ELF-1 (cell line): ENCODE measurements at places on chromosomes 5 and 9.

GRCh38 chr9:93461821-93462220, 8.4 kb upstream of the FAM120AOS start:
- no peak for DNase-seq

DNA sequence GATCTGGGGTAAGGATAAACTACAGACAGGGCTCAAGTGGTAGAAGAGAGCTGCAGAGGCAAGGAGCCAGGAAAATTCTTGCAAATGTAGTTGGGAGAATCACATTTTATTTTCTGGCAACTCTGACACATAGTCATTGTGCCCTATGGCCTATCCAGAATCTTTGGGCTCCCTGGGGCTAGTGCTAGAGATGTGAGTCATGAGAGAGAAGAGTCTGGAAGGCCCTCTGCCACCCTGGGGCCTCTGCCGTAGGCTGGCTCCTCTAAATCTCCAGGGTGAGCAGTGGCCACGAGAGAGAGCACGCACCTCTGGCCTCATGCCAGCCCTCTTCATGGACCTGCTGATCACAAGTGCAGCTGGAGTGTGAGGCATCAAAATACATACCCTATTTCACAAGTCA, 74.3 kb upstream of the SSBP2 start:
- no peak for DNase-seq

- no peak for DNase-seq
Observed at GRCh38 chr5:68347536-68347935, 132.0 kb downstream of the PIK3R1 start.

- DNase-seq, result no peak
Observed at GRCh38 chr5:133225671-133226152, 173.9 kb downstream of the HSPA4 start.

DNA sequence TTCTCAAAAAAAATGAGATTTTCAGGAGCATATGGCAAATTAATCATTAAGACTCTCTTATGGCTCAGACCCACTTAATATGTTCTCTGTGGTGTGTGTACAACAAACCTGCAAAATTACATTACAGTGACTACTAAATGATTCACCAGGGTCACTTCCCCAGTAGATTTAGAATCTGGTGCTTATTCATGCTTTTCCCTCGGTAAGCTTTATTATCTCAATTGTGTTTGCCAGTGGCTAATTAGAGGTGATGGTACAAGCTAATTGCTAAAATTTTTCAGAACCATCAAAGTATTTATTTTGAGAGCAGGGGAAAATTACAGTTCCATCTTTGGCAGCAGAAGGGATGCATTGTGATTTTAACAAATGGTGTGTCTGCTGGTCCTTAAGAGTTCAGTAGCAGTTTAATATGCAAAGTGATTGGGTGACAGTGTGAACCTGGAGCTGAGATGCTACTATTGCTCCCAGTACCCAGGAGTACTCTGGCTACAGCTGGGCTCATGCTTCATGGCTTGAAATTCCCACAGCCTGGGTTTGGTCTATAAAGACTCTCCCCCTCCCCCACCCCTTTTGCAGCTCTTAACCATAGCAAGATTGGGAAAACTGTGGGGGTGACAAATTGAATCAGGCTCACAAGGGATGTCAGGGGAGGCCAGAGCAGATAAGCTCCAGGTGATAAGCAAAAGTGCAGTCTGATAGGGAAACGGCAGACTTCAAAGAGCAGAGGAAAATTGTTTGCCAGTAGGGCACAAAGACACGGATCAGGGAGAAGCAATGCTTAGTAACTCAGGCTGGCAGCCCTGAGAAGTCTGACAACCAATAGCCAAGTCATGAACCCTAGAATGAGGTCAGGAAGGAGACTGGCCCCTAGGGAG, 92.8 kb upstream of the RAD23B start:
- peak; percentile 27 for DNase-seq

GRCh38 chr9:4495537-4495936, 5.3 kb downstream of the SLC1A1 start:
- no peak for DNase-seq

GRCh38 chr9:133716564-133717112, 21.5 kb downstream of the SARDH start:
- DNase-seq, result no peak

GRCh38 chr5:73909474-73909873, 283.5 kb downstream of the ARHGEF28 start:
- peak; percentile 59 for DNase-seq

DNA sequence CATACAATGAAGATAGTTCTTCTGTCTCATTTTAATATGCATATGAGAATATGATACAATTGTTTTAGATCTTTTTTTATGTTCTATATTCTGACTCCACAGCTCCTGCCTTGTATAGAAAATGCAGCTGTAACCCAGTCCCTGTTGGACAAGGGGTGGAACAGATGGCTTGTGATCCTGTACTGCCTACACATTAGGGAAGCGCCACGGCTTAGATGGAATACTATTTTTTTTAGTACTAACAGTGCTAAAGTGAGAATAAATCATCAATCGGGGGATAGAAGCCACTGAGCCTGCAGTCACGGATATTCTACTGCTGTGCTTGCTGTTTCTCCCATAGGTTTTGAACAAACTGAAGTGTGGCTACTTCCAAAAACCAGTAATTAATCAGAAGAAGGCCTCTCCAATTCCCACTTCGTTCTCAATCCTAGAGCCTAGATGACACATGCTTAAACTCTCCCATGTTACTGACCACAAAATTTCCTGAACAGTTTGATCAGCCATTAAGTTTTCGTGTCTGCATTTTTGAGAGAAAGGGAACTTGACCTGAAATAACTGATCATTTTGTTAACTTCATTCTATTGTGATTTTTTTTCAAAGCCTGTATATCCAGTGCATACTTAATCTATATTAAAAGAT, 150.3 kb downstream of the CDH18 start:
- DNase-seq, result no peak

- no peak for DNase-seq
Observed at GRCh38 chr5:56761151-56761885, 54.0 kb upstream of the MAP3K1 start.

GRCh38 chr5:57576317-57576716, 93.7 kb upstream of the ACTBL2 start:
- DNase-seq, result no peak

DNA sequence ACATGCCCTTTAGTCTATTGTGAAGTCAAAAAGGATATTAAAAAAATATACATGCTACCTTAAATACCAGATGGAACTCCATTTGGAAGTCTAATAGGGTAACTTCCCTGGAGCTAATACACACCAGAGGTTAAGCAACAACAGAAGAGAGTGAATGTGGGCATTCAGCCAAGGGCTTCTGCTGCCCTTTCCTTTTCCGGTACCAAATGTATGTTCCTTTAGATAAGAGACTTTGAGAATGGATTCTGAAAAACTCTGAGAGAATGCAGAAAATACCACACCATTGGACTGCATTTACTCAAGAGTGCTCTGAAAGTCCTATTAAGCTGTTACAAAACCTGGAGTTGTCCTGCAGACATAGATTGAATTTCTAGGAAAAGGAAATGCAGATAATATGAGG, 23.8 kb upstream of the TRPM3 start:
- DNase-seq, result no peak

DNA sequence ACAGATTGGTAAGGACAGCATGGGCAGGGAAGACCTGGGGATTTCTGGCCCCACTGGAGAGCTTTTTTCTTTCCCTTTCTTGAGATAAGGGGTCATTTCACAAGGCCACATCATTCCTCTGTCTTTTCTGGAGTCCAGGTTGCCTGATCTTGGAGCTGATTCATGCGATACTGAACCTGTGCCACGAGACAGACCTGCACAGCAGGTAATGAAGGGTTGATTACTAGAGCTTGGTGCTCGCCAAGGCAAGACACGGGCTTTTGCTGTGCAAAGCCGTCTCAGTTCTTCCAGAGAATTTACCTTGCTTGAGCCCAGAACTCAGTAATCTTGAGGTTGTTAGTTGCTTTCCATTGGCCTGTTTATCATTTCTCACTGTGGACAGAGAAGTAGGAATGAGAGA, 39.2 kb downstream of the NUP188 start:
- DNase-seq, result no peak

DNA sequence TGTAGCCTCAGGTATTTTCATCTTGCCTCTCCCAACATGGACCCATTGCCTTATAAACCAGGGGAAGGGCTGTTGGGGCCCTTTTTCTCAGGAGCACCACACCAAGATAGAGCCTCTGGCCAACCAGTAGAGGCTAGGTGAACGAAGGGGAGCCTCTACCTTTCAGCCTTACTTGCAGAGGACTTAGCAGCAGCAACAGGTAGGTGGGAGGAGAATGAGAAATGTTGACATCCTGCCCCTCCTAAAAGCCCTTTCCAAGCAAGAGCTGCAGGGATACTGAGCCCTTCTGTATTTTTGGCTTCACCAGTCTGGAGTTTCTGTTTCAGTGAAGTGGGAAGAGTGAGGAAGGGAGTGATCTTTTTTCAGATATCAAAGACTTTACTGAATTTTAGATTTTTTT, 77.4 kb downstream of the MTREX start:
- no peak for DNase-seq

DNA sequence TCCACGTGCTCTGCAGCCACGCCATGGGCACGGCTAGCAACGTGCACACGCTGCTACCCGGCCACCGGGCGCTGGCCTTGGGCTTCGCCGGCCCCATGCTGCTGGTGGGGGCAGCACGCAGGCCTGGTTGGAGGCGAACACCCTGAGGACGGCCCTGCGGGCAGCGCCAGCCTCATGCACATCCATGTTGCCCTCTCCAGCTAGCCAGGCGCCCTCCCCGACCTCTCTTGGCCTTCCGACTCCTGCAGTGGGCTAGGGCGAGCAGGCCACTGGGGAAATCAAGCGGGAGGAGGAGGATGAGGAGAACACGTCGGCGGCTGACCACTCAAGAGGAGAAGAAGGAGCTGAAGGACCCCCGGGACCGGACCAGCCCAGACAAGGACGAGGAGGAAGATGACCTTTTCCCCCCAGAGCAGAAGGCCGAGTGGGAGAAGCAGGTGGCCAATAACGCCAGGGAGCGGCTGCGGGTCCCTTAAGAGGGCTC, 73.3 kb downstream of the INSL6 start:
- no peak for DNase-seq

- peak; percentile 27 for DNase-seq
Observed at GRCh38 chr5:132190161-132190817, 37.4 kb downstream of the P4HA2 start.

GRCh38 chr9:128011071-128011817, 30.5 kb upstream of the EEIG1 start:
- DNase-seq, result no peak

GRCh38 chr5:54834121-54834842, 151.1 kb downstream of the ESM1 start:
- DNase-seq, result no peak

DNA sequence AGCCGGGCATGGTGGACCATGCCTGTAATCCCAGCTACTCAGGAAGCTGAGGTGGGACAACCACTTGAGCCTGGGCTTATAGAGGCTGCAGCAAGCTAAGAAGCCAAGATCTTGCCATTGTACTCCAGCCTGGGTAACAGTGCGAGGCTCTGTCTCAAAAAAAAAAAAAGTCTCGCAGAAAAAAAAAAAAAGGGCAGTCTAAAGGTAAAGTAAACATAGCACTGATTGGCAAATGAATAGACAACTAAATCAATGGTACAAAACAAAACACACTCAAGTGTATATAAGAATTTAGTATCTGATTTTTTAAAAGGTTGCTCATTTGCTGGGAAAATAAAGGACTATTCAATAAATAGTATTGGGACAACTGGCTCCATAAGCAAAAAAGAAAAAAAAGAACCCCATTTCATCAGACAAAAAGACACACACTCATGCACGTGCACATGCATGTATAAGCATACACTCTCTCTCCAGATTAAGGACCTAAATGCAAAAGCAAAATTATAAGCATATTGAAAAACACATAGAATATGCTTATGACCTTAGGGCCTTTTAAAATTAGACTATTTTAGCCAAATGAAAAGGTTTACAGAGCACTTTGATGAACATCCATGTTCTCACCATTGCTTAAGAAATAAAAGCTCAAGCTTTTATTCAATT, 5.7 kb downstream of the IL6ST start:
- DNase-seq, result no peak

DNA sequence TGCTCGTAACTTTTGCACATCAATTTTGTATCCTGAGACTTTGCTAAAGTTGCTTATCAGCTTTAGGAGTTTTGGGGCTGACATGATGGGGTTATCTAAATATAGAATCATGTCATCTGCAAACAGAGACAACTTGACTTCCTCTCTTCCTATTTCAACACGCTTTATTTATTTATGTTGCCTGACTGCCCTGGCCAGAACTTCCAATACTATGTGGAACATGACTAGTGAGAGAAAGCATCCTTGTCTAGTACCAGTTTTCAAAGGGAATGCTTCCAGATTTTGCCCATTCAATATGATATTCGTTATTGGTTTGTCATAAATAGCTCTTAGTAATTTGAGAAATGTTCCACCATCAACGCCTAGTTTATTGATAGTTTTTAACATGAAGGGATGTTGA, 65.4 kb upstream of the CDH12 start:
- DNase-seq, result no peak

- peak; percentile 8 for DNase-seq
Observed at GRCh38 chr9:18821788-18822187, 211.2 kb downstream of the SAXO1 start.

GRCh38 chr5:124755565-124755964, 9.1 kb upstream of the ZNF608 start:
- DNase-seq, result no peak

- no peak for DNase-seq
Observed at GRCh38 chr5:9540791-9541190, 5.1 kb downstream of the SEMA5A start.

DNA sequence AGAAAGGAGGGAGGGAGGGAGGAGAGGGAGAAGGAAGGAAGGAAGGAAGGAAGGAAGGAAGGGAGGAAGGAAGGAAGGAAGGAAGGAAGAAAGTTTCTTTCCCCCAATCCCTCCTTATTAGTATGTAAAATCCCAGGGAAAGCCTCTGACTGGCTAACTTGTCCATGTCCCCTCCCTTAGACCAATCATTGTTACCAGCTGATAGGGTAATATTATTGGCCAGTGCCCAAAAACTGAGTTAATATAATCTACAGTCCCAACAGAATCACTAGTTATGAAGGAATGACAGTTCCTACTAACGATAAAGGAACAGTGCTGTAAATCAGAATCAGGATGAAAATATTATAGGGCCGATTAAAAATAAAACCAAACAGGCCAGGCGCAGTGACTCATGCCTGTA, 53.6 kb upstream of the CCNG1 start:
- DNase-seq, result no peak

DNA sequence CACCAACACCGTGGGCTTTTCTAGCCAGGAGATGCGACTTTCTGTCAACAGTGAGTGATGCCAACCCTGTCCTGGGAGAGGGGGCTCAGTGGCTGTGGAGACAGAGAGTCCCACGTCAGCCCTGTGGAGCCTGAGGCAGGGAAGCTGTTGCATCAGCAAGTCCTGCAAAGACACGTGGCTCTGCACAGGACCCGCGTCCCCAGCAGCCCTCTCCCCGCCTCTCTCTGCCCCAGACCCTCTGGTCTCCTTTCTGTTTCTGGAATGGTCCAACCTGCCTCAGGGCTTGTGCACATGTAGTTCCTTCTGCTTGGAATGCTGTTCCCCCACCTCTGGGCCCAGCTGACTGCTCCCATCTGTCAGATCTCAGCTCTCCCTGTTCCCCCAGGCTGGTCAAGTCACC, 60.4 kb downstream of the HMCN2 start:
- peak; percentile 71 for DNase-seq
